ENCODE measurements at places on chromosomes 5 and 9.

DNA sequence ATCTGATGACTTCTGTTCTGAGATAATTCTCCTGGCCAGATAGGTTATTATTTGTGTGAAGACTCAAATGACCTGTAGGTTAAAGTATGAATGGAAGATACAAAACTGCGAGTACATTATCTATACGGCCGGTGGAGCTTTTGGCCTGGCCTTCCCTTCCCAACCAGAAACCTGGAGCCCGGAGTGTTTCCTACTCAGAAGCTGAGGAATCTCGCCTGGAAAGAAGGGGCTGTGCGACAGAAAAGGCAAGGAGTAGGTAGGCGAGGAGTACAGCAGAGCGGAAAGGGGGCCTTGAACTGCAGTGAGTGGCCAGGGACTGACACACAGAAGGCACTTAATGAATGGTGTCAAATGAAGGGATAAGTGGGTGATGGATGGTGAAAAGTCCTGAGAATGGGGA is 34.6 kb downstream of the ANGPTL2 start:
- no peak for DNase-seq

GRCh38 chr5:102801371-102801770 is 46.3 kb downstream of the PAM start:
- no peak for DNase-seq

GRCh38 chr5:11355491-11355890 is 548.8 kb downstream of the CTNND2 start:
- DNase-seq: no peak

DNA sequence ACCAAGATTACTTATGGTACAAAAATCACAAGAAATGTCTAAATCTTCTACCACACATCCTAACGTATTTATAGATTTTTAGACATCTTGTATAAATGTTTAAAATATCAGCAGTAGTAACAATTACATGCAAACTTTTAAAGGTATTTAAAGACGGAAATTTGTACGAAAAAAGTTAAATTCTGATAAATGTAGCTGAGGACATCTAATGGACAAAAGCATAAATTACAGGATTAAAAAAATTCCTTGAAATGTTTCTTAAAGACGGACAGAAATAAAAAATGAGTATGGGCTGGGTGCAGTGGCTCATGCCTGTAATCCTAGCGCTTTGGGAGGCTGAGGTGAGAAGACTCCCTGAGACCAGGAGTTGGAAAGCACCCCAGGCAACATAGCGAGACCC is 15.8 kb downstream of the ERCC8 start:
- no peak for DNase-seq

DNA sequence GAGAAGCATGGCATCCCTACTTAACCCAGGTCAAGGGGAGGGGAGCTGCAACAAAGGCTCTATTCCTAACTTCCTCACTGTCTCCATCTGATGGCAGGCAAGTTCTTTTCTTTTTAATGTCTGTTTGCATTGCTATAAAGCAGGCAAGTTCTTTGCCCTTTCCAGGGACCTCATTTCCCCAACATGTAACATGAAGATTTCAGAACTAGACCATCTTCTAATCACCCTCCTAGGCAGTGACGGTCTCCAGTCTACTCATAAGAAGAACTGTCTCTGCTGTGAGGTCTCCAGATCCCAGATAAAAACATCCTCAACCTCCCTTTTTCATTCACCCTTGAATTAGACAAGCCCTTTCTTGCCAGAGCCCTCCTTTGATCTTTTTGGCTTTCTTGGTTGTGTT is 42.1 kb downstream of the PPP1R2B start:
- DNase-seq: no peak

DNA sequence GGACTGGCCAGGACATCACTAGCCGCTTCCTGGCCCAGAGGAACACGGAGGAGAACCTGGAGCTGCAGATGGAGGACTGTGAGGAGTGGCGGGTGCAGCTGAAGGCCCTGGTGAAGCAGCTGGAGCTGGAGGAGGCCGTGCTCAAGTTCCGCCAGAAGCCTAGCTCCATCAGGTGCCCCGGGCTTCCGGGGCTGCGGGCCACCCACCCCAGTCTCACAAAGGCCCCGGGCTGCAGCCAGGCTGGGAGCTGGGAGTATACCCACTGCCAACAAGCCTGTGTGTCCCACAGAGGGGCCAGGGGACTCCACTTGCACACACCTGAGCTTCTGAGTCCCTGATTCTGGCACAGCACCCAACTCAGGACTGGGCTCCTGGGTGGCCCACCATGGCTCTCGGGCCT is 1.7 kb upstream of the RABL6 start:
- no peak for DNase-seq

DNA sequence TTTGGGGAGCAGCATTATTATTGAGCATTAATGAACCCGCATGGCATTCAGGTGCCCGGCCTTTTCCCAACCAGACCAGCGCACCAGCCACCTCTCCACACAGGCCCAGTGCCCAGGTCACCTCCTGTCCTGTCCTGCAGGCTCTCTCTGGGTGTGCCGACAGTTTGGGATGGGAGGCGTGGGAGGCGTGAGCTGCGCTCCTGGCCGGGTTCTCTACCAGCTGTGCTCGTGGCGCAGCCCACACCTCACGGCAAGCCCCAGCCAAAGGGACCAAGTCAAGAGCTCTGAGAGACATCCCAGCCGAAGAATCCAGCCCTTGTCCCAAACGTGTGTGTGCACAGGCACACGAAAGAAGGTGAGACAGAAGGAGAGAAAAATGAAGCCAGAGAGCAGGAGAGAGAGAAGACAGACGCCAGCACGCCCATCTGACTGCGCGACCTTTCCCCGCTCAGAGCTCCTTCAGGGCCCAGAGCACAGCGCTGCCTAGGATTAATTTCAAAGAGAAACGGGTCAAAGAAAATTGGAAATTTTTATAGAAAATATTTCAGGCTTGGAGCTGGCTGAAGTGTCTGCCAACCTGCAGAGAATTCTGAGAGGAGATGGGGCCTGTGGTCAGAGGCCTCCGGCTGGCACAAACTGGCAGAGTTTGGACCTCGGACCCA is 81.7 kb downstream of the ADAMTS2 start:
- DNase-seq: no peak

DNA sequence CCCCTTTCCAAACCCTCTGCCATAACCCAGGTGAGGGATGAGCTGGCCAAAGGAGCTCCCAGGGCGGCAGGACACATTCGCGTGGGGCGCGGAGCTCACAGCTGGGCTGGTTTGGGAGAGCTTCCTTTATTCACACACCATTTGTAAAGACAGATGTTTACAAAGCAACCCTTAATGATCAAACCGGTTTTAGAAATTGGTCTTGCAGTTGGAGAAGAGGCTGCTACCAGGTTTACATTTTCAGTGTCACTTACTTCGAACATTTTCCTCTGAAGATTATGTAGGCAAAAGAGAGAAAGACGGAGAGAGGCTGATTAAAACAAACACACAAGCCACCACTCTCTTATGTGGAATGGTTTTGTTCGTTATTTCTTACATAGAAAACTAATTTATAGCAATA is 648.7 kb downstream of the IRX1 start:
- no peak for DNase-seq

DNA sequence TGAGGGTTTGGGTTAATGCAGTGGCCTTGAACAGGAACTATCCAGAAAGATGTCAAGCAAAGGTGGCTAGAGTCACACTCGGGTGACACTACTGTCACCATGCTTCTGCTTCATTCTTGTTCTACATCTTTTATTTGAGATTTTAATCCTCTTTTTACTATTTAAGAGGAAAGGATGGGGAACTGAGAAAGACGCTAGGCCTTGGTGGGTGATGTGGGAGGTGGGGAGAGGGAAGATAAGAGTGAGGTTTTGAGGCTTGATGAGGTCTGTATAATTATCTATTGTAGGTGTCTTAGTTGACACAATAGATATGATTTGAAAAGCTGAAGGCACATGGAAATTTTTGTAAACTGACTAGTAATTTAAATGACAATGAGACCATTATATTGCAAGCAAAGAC is 3.5 kb upstream of the BASP1 start:
- no peak for DNase-seq

- no peak for DNase-seq
Observed at GRCh38 chr9:85978496-85978895, 37.5 kb downstream of the NAA35 start.
